NCI-H1092 (cell line): ENCODE measurements at places on chromosomes 12 and 14.

DNA sequence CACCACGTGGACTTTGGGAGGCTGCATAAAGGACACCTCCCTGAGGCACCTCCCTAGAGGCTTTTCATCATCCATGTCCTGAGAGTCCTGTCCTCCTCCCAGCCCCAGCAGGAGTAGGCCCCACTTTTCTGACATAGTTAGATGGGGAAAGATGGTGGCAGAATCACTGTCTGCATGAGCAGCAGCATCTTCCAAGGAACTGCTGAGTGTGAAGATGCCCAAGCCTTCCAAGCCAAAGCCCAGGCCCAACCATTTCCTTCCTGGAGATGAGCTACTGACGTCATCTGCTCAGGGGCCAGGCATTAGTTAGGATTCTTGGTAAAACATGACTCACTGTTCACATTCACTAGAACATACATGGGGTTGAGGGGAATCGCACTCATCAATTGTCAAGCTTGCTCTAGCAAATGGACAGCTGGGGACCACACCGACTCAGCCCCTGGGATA, 37.3 kb downstream of the VDR start:
- no peak for DNase-seq

- no peak for DNase-seq
These were observed 1.7 kb downstream of the KCNH3 start for GRCh38 chr12:49540229-49541139.

- DNase-seq: no peak
These were observed 254.3 kb downstream of the MSRB3 start for GRCh38 chr12:65532764-65533163.

GRCh38 chr14:32800320-32800719, 138.4 kb upstream of the NPAS3 start:
- no peak for DNase-seq

DNA sequence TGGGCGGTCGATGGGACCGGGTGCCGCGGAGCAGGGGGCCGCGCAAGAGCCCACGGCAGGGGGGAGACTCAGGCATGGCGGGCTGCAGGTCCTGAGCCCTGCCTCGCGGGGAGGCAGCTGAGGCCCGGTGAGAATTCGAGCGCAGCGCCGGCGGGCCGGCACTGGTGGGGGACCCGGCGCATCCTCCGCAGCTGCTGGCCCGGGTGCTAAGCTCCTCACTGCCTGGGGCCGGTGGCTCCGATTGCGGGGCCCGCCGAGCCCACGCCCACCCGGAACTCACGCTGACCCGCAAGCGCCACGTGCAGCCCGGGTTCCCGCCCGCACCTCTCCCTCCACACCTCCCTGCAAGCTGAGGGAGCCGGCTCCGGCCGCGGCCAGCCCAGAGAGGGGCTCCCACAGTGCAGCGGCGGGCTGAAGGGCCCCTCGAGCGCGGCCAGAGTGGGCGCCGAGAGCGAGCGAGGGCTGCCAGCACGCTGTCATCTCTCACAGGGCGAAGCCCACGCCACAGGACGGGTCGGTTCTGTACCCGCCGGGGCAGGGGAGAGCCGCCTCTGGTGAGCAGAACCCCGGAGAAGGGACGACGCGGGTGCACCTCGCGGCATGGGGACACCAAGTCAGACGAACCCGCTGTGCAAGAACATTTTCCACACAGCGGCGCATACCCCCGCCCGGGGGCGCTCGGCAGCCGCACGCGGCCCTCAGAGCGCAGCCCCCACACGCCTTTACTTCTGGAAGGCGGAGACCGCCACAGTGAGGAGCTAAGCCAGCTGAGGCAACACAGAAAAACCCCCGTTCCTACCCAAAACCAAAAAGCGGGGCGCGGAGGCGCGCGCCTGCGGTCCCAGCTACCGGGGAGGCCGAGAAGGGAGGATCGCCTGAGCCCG, 1.2 kb upstream of the SIVA1 start:
- no peak for DNase-seq

- no peak for DNase-seq
These were observed 8.1 kb downstream of the LGR5 start for GRCh38 chr12:71447691-71448132.

DNA sequence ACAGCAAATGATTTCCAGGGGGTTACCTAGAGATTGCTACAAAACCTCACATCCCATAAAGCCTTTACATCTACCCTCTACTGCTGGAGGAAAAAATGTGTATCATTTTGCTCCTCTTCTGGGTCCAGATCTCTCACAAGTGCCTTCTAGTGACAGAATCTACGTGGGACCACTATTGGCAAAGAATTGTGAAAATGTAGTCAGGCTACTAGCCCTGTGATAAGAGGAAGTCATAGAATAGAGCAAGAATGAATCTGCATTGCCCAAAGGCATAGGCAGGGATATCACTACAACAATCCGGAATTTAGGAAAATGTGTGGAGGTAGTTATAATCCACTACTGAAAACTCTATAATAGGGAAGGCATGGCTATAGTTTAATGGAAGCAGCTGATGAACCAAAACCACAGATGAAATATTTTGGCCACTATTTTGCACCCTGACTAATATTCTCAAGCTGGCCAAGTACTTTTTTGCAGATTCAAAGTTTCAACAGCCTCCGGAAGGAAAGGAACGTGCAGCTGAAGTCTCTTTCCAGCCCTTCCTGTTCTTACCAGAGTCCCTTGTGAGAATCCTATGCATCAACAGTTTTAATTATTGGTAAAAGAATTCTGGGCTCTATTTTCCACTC, 176.8 kb downstream of the PHLDA1 start:
- DNase-seq: no peak

GRCh38 chr12:12701457-12701856, 5.5 kb upstream of the GPR19 start:
- DNase-seq: no peak

GRCh38 chr12:104115587-104115975, 22.4 kb downstream of the NFYB start:
- DNase-seq: no peak

DNA sequence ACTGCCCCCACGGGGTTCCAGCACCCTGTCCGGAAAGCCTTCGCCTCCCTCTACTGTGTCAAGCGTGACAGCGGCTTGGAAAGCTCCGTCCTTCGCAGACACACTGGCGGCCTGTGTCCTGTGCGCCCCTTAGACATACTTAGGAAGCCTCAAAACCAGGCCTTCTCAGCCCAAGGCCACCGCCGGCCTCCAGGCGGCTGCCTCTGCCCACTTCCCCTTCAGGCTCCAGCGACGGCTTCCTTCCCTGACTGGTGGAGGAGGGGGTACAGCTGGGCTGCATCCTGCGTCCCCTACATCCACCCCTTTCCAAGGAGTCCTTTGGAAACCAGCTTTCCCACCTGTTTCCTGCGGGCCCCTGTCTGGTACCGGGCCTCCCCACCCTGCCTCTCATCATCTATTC, 2.5 kb upstream of the CACNA2D4 start:
- DNase-seq: no peak

- DNase-seq: no peak
These were observed 65.4 kb upstream of the DDX11 start for GRCh38 chr12:31008241-31008761.
